ENCODE measurements at places on chromosomes 1 and 21.

DNA sequence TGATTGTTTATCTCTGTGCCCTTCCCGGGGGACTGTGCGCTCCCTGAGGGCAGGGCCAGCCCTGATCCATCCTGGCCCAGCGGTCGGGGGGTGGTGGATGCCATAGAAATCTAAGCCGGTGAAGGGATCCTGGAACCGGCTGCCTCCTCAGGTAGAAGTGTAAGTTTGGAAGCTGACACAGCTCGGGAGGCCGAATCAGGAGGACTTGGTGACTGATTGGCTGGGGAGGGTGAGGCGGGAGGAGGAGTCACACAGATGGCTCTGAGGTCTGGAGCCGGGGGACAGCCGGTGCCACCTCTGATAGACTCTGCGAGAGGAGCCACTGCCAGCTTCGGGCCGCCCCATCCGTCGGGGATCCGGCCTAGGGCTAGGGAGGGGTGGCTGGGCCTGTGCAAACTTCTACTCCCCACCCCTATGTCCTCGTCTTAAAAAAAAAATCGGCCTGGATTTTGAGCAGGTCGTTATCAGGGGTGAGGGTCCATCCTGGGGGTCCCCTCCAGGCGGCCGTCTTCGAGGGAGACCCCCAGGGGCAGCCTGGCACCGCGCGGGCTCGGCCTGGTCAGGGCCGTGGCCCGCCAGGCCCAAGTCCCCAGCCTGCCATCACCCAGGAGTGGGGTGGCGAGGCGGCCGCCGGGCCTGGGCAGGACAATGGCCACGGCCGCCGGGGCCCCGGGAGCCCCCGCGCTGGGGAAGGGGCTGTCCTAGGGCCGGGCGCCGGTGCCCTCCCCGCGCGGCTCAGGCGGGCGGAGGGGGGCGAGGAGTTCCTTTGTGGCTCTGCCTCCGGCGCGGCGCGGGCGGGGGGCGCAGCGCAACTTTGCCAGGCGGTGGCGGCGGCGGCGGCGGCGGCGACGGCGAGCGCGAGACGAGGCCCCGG lies 708 bp upstream of the ZNF362 start:
- peak; percentile 92 for DNase-seq

- peak; percentile 97 for DNase-seq
These were observed 12.1 kb upstream of the NES start for GRCh38 chr1:156689035-156689952.

GRCh38 chr1:160058087-160058486 lies 11.9 kb downstream of the KCNJ10 start:
- DNase-seq: no peak

- DNase-seq: no peak
These were observed 251.8 kb upstream of the ST6GALNAC5 start for GRCh38 chr1:76615253-76616035.

DNA sequence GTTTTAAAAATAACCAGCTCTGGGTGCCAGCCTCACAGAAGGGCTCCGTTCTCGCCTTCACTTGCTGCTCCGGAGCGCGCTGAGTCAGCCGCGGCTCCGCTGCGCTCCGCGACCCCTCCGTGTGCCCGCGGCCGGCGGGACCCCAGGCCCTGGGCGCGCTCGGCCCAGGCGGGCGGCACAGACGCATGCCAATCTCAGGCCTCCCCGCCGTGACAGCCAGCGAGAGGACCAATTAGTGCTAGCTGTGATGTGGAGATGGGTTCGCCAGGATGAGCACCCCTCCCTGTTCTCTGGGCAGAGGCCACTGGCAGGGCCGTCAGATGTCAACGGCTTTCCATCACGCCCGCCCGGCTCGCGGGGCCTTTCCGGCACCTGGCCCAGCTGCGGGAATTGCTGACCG lies 293.8 kb downstream of the SPATA17 start:
- peak; percentile 62 for DNase-seq

- no peak for DNase-seq
These were observed 150.6 kb downstream of the MRPL39 start for GRCh38 chr21:25456672-25457071.

DNA sequence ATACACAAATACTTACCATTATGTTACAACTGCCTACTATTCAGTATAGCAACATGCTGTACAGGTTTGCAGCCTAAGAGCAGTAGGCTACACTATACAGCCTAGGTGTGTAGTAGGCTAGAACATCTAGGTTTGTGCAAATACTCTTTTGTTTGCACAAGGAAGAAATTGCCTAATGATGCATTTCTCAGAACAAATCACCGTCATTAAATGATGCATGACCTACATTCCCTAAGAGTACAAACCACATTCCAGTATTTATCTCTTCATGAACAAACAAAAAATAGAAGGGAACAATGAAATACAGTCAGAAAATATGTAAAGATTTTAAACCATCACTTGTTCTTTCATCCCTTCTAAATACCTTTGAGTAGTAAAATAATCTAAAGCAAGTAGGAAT lies 109.7 kb upstream of the HP1BP3 start:
- DNase-seq: no peak

DNA sequence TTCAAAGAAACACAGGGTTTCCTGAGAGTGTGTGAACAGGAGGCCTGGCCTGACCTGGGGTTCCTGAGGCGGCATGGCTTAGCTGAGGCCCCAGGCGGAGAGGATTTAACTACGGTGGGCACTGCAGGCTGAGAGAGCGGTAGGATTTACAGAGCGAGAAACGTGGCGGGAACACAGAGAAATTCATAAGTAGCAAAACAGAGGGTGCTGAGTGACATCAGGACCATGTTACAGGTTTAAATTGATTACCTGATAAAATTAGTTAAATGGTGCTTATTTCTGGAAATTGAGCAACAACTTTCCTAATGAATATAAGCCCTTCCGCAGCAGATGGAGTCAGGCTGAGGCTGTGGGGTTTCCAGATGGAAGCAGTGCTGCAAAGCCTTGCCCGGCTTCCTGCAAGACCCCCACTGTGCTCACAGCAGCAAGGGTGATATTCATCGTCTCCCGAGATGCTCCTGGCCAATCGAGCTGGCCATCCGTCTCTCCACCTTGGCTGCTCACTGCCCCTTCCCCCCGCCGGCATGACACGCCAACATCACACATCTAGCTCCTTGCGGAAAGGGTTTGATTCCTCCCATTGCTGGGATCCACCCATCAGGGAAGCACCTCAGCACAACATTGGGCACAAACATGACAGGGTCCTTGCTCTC lies 69.4 kb upstream of the MORC3 start:
- DNase-seq: no peak

GRCh38 chr1:8639148-8639547 lies 178.3 kb downstream of the RERE start:
- DNase-seq: no peak

DNA sequence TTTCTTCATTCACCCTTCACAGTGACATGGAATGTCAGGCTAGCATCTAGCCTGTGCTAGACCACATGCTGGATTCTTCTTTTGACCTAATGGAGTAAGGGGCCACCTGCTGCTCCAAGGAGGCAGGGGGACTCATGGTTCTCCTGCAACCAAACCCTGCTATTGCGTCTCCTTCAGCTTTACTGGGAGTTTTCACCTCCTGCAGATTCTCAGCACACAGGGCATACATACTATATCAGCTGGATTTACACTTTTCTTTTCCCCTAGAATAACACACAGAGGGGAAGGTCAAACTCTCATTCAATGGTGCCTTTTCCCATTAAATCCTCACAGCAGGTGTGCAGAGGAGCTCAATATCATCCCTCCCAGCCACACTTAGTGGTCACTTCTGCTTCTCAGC lies 16.6 kb upstream of the AK5 start:
- DNase-seq: no peak

GRCh38 chr1:1283821-1284220 lies 3.6 kb downstream of the SCNN1D start:
- DNase-seq: no peak

GRCh38 chr21:40647706-40648105 lies 199.3 kb downstream of the DSCAM start:
- DNase-seq: no peak

Data from islet precursor cell (in vitro differentiated cells).